ENCODE measurements at places on chromosomes 7 and 10.

DNA sequence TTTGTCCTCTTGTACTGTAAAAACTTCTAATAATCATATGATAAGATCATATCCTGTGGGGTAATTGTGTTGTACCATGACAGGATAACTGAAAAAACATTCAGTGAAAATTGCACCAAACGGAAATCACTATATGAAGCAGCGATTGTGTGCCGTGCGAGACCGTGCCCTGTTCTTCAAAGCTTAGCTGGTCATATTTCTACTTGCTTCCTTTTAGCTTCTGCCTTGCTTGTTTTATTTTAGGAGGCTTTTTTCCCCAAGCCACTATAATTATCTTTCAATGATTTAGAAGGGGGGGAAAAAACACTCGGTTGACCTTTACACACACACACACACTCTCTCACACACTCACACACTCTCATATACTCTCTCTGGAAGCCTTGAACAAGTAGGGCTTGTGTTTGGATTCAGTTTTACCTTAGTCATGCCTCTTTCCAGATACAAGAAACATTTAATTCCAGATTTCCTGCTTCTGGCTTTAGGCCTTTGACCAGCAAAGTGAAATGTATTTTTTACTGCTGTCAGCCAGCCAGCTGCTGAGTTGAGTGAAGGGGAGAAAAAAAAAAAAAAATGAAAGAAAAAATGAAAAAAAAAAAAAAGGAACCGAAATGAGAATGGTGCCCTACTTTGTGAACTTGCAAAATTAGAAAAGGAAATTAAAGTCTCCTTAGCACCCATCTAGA lies 181.4 kb downstream of the ARID5B start:
- peak; percentile 56 for DNase-seq

DNA sequence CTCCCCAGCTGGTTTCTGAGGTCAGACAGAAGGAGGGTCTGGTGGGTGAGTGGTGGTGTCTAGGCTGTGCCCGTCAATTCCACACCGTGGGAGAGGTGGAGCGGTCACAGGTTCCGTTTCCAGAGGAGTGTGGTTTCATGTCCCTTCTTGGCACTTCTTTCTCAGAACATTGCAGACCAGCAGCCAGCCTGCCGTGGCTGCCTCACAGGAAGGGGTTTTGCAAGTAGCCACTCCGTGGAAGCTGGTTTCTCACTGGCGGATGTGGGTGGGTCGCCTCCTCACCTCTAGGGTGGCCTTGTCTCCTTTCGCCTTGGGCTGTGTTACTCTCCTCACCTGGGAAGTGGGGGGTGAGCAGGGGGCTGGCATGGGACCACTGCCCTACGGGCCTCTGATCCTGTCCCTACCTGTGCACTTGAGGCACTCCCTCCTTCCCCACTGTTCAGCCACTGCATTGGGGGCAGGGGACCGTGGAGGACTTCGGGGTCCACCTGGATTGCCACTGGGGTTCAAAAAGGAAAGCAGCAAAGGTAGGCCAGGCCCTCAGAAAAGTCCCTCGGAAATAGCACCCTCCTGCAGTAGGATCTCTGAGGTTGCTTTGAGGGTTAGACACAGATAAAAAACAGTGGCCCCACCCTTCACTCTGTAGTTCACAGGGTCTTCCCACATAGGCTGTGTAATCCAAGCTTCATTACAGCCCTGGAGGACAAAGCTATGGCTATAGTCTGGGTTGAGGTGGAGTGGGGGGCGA lies 33.9 kb downstream of the TSPAN14 start:
- DNase-seq: no peak

DNA sequence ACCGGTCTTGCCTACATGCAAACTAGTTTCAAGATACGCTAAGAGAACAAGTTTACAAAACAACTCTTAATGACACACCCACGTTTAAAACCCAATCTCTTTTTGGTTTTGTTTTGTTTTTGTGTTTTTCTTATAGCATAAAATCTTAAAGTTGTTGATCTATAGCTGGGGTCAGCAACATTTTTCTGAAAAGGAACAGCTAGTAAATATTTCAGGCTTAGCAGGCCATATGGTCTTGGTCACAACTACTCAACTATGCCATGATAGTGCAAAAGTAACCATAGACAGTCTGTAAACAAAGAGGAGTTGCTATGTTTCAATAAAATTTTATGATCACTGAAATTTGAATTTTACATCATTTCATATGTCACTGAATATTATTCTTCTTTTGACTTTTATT lies 327.4 kb downstream of the AGMO start:
- DNase-seq: no peak

- no peak for DNase-seq
Observed at GRCh38 chr10:99424656-99425055, 5.8 kb downstream of the GOT1 start.

GRCh38 chr7:98303176-98303865 lies 21.8 kb downstream of the BRI3 start:
- no peak for DNase-seq

GRCh38 chr10:78931321-78932053 lies 137.3 kb upstream of the ZMIZ1 start:
- peak; percentile 93 for DNase-seq

DNA sequence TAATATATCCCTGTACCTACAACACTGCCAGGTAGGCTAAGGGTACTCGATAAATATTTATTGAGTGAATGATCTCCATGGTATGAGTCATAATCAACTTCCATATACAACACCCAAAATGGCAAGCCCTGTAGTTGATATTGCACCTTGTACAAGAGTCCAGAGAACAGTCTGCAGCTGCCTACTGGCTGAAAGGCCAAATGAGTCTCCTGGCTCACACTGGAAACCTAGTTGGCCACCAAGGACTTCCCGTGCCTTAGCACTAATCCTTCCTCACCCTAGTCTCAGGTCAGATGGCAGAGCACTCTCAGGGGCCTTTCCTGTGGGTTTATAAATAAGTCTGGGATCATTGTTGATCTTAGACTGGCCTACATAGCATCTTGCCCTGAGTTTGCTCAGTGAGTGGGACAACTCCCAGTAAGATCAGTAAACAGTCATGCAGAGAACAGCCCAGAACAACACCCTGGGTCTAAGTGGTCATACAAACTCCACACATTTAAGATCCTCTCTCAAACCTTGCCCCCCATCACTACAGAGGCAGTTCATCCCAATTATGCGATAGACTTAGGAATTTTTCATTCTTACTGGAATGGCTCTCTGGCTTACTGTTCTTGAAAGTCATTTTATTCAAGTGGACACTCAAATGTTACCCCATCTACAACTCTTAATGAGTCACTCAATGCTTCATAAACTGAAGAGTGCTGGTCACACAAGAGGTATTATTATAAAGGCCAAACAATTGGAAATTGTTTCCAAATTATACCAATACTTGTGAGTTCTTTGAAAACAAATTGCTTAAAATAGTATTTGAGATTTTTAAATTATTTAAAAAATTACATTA lies 14.7 kb upstream of the SLC16A9 start:
- no peak for DNase-seq

GRCh38 chr10:32166365-32166764 lies 110.1 kb upstream of the KIF5B start:
- no peak for DNase-seq

GRCh38 chr7:604001-604883 lies 84.6 kb upstream of the PDGFA start:
- DNase-seq: peak; percentile 80

- no peak for DNase-seq
Observed at GRCh38 chr10:35327790-35328403, 8.4 kb upstream of the CCNY start.

DNA sequence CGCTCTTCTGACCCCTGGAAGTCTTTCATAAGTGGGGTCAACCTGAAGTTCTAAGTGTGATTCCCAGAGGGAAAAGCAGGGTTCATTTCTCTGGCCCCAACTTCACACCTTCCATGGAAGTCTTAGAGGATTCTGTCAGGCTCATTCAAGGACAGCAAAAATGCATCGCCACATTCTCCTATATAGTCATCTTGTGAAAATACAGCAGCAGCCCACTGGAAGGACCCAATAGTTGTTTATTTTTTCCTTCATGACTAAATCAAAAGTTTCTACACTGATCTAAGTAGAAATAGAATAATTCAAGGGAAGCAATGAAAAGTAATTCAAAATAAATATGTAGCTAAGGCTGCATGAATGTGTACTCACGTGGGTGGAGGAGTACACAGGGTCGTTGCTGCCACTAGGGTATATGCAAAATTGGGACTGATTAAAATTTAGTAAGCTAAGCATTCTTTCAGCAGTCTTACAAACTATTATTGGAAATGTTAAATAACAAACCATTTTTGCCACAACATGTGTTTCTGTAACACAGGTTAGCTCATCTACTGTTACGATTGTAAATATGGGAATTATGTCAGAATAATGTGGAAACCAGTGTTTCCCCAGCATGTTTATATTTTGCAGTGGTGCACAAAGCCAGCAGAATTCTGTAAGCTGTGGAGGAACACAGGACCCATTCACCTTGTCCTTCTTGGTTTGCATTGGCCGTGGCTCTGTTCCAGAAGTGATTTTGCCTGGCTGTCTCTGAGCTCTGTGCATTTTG lies 33.5 kb downstream of the EEPD1 start:
- no peak for DNase-seq

DNA sequence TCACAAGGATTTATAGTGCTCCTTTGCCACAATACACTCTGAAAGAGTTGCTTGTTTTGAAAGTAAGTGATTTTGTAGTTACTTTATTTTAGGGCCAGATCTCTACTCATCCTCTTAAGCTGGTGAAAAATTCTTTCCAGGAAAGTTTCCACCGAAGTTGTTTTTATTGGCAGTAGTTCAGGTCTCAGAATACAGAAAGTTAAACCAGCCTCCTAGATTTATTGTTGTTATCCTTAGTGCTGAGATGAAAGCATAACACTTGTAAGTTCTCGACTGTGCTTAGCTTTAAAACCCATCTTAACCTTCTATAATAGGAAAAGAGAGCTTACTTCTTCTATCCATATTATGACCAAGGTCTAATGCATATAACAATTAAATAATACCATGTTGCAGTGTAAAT lies 5.5 kb downstream of the AP3M1 start:
- DNase-seq: peak; percentile 86

GRCh38 chr10:31697271-31698180 lies 231.1 kb downstream of the ARHGAP12 start:
- peak; percentile 72 for DNase-seq

GRCh38 chr7:142690554-142691182 lies 58.6 kb upstream of the PRSS1 start:
- DNase-seq: no peak

- no peak for DNase-seq
Observed at GRCh38 chr10:132601567-132601966, 64.0 kb downstream of the INPP5A start.

- DNase-seq: peak; percentile 90
Observed at GRCh38 chr10:110512461-110513187, 14.9 kb downstream of the DUSP5 start.

GRCh38 chr7:151904270-151904669 lies 27.4 kb upstream of the PRKAG2 start:
- DNase-seq: no peak

DNA sequence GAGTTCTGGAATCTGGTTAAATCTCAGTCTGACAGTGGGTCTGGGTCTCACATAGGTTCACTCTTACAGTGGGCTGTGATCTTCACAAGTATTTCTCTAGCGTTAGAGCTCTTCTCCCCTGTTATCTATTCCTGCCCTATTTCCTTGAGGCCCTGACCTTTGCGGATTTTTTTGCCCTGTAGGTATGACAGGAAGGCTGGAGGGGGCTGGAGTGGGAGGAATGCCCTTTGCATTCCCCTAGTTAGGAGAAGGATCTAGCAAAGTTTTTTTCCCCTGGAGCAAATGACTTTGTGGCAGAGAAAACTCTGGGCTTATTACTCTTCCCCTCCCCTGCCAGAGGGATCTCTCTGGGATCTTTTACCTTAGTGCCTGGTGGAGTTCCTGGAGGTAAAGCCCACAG lies 49.2 kb downstream of the GALNT11 start:
- DNase-seq: no peak

- peak; percentile 22 for DNase-seq
Observed at GRCh38 chr10:69716711-69717560, 84.8 kb upstream of the COL13A1 start.

- DNase-seq: peak; percentile 77
Observed at GRCh38 chr10:17237915-17238444, 9.9 kb downstream of the VIM start.

- no peak for DNase-seq
Observed at GRCh38 chr10:4398602-4399001, 427.4 kb upstream of the AKR1E2 start.

GRCh38 chr7:23294549-23295400 lies 4.4 kb upstream of the MALSU1 start:
- DNase-seq: no peak

DNA sequence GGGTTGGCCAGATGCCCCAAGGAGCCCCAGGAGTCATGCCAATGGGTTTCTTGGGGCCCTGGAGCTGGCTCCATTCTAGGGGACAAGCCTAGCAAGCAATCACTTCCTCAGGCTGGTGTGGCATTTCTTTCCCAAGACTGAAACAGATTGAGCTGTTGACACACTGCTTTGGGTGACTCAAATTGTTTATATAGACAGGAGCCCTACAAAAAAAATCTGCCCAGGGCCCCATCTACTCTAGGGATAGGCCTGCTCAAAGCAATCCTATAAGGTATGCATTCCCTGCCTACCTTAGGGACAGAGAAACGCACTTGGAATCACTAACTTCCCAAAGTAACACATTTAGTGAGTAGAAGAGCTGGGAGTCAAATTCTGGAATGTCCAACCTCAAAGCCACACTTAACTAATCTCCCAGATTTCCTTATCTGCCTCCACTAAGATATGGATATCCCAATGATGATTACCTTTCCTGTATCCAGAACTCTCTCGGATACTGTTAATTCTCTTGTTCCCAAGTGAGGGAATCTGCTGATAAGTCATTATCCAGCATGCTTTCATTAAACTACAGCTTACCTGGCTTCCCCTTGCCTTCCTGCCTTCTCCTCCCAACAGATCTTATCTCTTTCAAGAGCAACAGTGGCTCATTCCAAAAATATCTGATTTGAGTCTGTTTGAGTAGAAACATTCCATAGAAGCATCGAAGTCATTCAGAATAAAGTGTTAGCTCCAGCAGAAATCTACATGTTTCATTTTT lies 3.1 kb downstream of the ABLIM1 start:
- DNase-seq: no peak

DNA sequence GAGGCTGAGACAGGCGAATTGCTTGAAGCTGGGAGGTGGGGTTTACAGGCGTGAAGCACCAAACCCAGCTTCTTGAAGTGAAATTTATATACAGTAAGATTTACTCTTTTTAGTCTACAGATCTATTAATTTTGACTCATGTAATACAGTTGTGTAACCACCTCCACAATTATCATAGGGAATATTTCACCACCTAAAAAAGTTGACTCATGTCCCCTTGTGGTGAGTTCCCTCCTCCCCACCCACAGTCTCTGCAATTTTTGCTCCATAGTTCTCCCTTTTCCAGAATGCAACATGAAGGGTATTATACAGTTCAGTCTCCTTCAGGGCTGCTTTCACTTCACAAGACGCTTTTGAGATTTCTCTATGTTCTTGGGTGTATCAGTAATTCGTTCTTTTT lies 156.8 kb downstream of the FAM107B start:
- peak; percentile 61 for DNase-seq

DNA sequence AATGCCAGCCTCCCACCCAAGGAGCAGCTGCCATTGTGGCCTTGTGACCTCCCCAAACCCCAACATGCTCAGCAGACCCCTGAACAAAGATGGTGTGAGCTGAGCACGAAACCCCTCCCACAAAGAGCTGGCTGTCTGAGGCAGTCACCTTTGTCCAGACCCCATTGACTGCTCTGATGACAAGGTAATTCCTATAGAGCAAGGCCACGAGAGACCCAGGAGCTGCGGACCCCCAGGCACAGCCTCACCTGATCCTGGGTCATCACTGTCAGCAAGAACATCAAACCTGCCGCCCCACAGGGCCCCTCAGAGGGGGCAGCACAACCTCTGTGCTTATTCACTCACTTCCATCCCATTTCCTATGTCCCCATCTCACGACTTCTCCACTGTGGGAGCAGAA lies 102.6 kb downstream of the CPXM2 start:
- no peak for DNase-seq

Data from fibroblast of skin of right quadriceps (primary cell).